Stimulated activated CD8-positive, alpha-beta memory T cell treated with anti-CD3 and anti-CD28 coated beads, Interleukin-4, amount 100 ng/mL, for 1 hour (primary cell): ENCODE measurements at places on chromosomes 2 and 18.

DNA sequence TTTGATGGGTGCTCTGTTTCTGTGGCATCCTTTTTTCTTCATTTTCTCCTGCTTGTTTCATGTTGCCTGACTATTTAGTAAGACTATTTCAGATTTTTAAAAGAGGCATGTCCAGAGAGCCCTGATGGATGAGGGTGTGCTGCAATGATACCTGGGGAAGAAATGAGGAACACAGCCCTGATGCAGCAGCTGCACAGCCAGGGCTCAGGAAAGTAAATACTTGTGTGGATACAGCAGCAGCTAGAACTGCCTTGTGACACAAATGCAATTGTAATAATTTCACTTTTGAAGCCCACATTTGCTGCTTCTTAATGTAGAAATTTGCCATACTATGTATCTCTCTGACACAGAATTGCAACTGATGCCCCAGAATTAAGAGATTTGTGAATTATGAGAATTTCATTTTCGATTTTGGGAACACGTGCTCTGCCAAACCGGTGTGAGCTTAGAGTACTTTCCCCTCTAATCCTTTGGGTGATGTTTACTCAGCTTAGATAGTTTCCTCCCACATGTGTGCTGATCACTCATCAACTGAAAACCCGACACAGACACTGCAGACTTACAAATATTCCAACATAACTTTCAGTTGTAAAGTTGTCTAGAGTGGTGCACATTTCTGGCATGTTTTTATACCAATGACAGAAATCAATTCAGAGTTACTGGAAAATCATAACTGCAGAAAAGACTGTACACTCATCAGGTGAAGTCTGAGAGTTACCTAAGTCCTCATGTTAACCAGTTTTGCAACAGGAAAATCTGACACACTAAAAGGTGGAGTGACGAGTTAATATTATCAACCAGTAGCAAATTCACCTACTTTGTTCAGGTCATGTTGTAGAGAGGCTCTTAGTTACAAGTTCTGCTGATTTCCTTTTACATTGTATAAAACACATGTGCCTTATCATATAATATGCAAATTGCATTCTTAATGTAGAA, 383.4 kb downstream of the CBLN2 start:
- DNase-seq: no peak

DNA sequence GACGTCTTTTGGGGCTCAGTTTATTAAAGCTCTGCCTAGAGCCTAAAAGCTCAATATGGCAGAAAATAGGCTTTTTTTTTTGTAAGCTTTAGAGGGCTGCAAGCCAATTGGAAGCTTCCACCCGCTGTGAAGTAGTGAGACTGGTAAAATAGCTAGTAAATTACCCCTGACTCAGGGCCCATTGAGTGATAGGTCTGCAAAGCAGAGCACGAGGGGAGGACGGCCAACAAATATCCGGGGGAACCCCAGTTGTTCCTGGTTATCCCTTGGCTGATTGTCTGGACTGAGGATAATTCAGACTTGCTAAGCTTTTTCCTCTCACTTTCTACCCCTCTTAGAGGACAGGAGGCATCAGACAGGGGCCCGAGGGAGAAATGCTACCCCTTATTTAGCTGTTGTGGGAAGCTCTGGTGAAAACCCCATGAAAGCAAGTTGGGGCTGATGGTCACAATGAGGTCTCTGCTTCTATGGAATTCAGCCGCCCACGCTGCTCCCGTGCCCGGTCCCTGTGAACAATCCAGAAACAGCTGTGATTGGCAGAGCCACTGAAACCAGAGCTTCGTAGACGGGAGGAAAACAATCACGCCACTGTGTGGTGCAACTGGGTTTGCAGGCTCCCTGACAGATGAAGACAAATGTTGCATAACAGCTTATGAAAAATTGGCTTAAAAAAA, 141.9 kb upstream of the LGALSL start:
- DNase-seq: no peak

- no peak for DNase-seq
These were observed 347.3 kb upstream of the HNRNPA3 start for GRCh38 chr2:176865336-176865735.

GRCh38 chr2:235773188-235773928, 279.5 kb downstream of the AGAP1 start:
- no peak for DNase-seq

- DNase-seq: no peak
These were observed 79.6 kb downstream of the RAB31 start for GRCh38 chr18:9787712-9788111.
